ENCODE measurements at places on chromosomes 6 and 20.

DNA sequence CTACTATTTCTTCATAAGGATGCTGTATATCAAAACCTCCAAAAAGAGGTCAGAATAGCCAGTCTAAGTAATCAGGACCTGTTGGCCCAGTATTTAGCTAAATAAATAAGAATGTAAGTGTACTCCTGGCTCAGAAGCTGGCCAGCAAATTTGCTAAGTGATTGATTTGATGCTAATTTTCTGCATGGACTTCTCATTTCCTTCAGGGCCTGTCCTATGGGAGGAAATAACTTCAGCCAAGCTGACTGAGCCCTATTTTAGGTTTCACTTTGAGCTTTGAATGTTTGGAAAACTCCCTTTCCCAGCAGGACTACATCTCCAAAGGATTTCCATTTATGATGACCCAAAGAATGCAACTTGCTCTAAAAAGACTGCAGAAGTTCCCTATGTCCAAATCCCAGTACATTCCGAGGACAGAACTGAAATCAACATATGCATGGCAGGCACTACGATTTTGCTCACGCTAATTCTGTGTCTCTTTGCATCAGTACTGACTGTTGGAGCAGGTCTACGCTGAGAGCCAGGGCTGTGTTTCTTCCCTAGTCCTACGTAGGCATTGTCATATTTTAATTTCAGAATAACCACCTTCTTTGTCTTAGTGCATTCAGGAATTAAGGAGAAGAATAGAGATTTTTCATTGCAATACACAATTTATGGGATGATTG lies 441.4 kb upstream of the PLCB4 start:
- DNase-seq: no peak

DNA sequence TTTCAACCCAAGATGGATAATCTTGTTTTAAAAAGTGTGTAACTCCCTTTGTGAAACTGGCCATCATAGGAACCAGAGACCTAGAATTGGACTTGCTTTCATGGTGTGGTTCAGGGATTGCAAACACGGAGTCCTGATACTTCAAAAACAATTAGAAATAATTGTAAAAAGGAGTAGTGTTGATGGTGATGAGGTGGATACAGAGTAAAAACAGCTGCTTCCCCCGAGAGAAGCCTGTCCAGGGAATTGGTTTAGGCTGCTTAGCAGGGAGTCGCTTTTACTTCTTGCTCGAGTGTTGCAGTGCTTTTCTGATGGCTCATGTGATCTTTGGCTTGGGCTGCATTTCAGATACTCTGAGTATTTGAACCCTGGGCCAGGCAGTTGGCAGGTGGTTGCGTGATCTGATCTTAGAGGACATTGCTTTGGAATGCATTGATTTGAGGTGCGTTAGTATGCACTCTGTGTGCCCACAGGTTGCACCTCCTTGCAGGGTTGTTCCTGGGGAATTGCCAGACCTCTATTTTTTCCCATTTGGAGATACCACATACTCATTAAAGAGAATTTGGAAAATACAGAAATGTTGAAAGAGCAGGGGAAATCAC lies 19.5 kb downstream of the KIF3B start:
- DNase-seq: no peak

GRCh38 chr6:159999240-159999671 lies 30.4 kb downstream of the IGF2R start:
- DNase-seq: no peak

GRCh38 chr6:95917034-95917433 lies 98.7 kb upstream of the FUT9 start:
- DNase-seq: no peak

GRCh38 chr6:4124351-4124750 lies 11.0 kb downstream of the ECI2 start:
- DNase-seq: no peak

DNA sequence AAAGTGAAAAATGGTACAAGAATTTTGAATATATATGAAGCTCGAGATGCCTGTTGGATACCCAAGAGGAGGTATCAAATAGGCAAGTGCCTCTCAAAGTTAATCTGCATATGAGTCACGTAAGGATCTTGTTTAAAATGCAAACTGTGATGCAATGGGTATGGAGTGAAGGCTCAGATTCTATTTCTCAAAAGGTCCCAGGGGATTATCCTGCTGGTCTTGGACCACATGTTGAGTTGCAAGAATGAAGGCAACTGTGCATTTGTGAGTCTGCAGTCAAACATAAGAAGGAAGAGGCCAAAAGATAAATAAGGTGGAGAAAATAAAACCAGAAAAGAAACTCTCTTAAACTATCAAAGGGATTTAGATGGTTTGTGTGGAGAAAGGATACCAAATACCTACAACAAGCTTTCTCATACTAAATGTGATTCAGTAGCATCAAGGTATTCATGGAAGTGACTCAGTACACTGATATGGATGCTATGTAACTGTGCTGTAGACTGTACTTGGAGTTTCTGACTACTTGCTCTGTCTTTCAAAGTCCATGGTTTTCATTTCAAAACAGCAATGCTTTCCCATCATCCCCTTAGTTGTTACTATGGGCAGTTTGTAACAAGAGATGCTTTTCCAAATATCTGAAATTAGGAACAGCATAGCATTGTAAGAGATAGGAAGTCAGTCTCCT lies 106.3 kb downstream of the GFRAL start:
- no peak for DNase-seq

- DNase-seq: no peak
Measured at GRCh38 chr6:132919045-132919860, 104.9 kb downstream of the RPS12 start.

GRCh38 chr6:156556811-156557210 lies 220.4 kb upstream of the ARID1B start:
- DNase-seq: no peak

DNA sequence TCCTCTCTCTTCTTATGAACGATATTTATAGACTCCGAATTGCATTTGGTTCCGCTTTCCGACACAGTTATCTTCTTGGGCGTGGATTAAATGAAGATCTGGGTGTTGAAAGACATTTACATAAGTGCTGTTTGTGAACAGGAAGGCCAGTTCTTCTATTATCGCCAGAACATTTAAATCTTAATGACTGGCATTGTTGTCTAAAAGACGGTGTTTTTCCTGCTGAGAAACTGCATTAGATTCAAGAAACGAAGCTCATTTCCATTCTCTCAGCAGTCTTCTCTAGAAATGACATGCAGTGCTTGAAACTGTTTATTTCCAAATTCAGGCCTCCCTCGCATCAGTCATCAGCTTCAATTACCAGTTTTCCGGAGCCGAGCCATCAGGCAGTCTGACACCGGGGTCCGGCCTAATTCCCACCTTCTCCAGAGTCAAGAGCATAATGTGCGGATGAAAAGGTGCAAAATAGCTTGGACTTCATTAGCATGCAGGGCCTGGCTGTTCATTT lies 16.0 kb downstream of the LINC00237 start:
- DNase-seq: no peak

DNA sequence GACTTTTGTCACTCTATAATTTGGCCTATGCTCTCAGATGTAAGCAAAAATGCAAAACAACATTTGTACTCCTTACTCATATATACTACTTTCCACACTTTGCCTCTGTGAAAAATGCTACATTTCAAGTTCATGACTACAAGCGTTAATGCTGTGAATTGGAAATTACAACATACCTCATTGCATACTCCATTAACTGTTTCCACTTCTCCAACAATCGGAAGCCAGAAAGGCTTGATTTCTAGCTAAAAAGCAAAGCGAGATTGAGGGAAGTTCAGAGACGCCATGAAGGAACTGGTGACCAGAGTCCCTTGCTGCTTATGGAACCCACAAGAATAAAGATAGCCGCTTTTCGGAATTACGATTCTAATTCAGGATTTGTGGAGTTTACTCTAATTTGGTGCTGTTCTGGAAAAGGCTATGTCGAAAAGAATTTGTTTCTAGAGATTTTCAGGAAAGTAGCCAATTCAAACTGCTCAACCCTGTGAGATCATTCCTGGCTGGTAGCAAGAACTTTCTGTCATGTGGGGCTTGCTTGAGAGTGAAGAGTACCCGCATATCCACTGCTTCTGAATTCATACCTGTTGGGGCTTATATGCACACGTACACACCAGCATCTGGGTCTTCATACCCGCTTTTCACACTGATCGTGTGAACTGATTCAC lies 98.0 kb upstream of the CITED2 start:
- no peak for DNase-seq

GRCh38 chr20:375265-375889 lies 5.2 kb upstream of the TRIB3 start:
- DNase-seq: no peak

DNA sequence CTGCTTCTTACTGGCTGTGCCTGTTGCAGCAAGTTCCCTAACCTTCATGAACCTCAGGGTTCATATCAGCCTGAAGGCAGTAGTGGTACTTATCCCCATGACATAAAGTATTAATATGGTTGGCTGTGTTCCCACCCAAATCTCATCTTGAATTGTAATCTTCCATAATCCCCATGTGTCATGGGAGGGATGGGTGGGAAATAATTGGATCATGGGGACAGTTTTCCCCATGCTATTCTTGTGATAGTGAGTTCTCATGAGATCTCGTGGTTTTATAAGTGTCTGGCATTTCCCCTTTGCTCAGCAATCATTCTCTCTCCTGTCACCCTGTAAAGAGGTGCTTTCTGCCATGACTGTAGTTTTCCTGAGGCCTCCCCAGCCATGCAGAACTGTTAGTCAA lies 61.8 kb downstream of the FAM229B start:
- no peak for DNase-seq

- DNase-seq: no peak
Measured at GRCh38 chr6:70396796-70397729, 16.2 kb upstream of the FAM135A start.

GRCh38 chr6:136782021-136782770 lies 10.1 kb downstream of the MAP3K5 start:
- DNase-seq: no peak

DNA sequence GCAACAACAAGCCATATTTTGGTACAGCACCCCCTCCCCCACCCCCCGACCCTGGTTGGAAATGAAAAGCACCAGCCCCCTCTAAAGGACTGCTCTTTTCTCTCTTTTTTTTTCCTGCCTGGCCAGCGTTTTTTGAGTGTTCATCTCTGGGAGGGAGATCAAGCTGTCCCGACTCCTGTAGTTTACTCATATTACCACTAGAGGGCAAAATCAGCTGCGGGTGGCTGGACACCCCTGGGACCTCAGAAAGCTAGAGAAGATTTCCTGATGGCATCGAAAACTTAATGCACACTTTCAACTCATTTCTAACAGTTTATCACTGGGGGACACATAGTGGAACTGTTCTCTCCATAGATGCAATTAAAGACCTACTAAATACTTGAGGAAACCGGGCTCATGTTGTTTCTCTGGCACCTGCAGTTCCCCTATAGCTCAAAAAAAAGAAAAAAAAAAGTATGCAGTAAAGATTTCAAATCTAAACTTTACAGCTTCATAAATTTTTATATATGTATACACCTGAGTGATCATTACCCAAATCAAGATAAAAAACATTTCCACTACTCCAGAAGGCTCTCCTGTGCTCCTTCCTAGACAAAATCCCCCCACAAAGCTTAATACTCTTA lies 24.4 kb downstream of the CNBD2 start:
- DNase-seq: peak; percentile 89

DNA sequence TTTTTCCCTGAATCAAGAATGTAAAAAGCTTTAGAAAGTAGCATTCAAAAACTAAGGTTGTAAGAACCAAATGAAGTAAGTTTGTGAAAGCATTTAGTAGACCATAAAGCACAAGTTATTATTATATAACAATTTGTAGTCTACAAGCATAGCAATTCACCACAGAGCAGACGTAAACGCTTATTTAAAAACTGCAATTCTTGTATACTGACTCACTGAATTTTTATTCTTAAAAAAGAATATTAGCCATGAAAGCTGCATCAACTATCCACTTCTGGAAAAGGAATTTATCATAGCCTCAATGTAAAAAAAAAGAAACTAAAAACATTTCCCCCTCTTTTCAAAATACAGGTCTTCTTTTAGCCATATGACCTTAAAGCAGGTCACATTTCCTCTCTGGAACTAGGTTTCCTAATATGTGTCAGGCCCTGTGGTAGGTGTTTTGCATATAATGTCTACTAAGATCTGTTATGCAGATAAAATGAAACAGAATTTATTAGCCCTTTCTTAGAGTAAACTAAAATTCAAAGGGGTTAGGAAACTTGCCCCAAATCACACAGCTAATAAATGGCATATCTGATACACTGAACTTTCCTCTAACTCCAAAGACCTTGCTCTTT lies 2.1 kb downstream of the MAP3K7 start:
- no peak for DNase-seq

DNA sequence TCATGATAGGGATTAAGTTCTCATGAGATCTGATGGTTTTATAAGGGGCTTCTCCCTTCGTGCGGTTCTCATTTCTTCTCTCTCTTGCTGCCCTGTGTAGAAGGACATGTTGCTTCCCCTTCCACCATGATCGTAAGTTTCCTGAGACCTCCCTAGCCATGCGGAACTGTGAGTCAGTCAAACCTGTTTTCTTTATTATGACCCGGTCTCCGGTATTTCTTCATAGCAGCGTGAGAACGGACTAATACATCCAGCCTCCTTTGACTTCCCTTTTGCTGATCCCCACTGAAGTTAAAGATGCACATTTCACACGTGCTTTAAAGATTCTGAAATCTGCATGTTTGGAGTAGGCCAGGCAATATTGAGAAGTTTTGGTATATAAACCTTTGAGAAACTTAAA lies 543.1 kb downstream of the PRKN start:
- DNase-seq: no peak

- DNase-seq: no peak
Measured at GRCh38 chr6:28751514-28751913, 172.3 kb downstream of the TRIM27 start.

GRCh38 chr6:24908650-24909035 lies 27.1 kb downstream of the RIPOR2 start:
- DNase-seq: no peak

DNA sequence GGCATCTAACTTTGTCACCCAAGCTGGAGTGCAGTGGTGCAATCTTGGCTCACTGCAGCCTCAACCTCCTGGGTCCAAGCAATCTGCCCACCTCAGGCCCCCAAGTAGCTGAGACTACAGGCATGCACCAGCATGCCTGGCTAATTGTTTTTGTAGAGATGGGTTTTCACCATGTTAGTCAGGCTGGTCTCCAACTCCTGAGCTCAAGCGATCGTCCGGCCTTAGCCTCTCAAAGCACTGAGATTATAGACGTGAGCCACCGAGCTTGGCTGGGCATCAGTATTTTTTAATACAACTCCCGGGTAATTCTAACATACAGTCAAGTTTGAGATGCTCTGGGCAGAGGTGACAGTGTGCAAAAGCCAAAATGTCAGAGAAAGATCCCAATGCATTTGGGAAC lies 73.5 kb downstream of the NFATC2 start:
- no peak for DNase-seq

DNA sequence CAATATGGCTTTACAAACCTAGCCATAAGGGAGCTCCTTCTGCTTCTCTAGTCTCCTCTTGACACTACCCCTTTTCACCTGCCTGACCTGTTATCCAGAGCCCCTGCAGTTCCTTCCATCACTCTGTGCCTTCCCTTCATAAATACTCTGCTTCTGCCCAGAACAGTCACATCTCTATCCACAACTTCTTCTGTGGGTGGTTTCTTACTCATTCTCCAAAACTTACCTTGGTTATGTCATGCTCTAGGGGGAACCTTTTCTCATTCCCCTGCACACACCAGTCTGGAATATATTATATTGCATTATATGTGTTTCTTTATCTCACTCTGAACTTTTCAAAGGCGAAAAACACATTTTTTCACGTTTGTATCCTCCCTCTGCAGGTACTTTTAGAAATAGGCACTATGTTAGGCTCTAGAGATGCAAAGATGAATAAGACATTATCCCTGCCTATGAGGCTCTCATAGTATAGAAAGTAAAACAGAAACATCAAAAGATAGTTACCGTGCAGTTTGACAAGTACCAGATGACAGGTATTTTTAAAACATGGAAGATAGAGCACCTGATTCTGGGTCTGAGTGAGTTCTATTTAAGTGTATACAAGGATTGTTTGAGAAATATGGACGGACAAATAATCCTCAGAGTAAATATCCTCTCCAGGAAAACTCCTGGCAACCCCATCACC lies 51.5 kb downstream of the AIG1 start:
- no peak for DNase-seq
